ENCODE measurements at places on chromosomes 11 and 22. TPM values are rescaled to one million over a fixed set of nuclear protein-coding genes. Genes with fewer than 3 reads are reported as not detected.

Gene DDX25
- total RNA-seq = not detected

Gene ART1
- not detected for total RNA-seq

DNA sequence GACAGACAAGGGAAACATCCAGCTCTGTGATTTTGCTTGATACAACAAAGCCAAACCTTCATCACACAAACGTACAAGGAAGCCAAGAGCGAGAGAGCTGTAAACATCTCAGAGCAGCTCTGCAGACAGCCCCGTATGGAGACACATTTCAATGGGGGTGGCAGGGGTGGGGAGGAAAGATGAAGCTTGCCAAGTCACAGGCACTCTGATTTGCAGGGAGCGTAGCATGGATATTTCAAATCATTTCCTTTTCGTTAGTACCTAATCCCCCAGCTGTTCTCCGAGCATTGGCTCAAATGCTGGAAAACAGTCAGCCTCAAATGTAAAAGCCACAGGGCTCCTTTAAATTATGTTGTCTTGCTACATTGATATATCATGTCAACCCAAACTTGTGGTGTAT is 458.9 kb upstream of the CADM1 start:
- no peak overlapping the region for H3K27ac ChIP-seq
- no peaks in the 10 kb centered on the region for H3K27me3 ChIP-seq
- no peak for DNase-seq
- no peak overlapping the region for H3K4me3 ChIP-seq
- no peaks in the 10 kb centered on the region for H3K4me1 ChIP-seq

- no peak for DNase-seq
- no peaks in the 10 kb centered on the region for H3K36me3 ChIP-seq
- no peak overlapping the region for H3K27ac ChIP-seq
- H3K4me3 ChIP-seq = no peak overlapping the region
- H3K27me3 ChIP-seq = peaks cover 33% of the 10 kb centered on the region
- peaks cover 17% of the 10 kb centered on the region for H3K4me1 ChIP-seq
Measured at GRCh38 chr11:68657021-68657780, 27.1 kb upstream of the GAL start.

GRCh38 chr22:37326726-37327125 is 44.4 kb downstream of the CYTH4 start:
- no peak overlapping the region for H3K4me3 ChIP-seq
- H3K4me1 ChIP-seq = peaks cover 60% of the 10 kb centered on the region
- DNase-seq = no peak
- H3K27me3 ChIP-seq = peaks cover 13% of the 10 kb centered on the region
- peaks cover 8% of the 10 kb centered on the region for H3K36me3 ChIP-seq

- DNase-seq = no peak
- no peaks in the 10 kb centered on the region for H3K4me1 ChIP-seq
- no peaks in the 10 kb centered on the region for H3K27me3 ChIP-seq
Measured at GRCh38 chr11:115924744-115925567, 420.7 kb upstream of the CADM1 start.

GRCh38 chr11:45964911-45965389 is 42.5 kb downstream of the LARGE2 start:
- peaks cover 7% of the 10 kb centered on the region for H3K4me1 ChIP-seq
- H3K27ac ChIP-seq = no peak overlapping the region
- no peaks in the 10 kb centered on the region for H3K36me3 ChIP-seq
- H3K27me3 ChIP-seq = 0 out of 2 replicates have a peak, but pooled peaks cover 2% of the 10 kb centered on the region

DNA sequence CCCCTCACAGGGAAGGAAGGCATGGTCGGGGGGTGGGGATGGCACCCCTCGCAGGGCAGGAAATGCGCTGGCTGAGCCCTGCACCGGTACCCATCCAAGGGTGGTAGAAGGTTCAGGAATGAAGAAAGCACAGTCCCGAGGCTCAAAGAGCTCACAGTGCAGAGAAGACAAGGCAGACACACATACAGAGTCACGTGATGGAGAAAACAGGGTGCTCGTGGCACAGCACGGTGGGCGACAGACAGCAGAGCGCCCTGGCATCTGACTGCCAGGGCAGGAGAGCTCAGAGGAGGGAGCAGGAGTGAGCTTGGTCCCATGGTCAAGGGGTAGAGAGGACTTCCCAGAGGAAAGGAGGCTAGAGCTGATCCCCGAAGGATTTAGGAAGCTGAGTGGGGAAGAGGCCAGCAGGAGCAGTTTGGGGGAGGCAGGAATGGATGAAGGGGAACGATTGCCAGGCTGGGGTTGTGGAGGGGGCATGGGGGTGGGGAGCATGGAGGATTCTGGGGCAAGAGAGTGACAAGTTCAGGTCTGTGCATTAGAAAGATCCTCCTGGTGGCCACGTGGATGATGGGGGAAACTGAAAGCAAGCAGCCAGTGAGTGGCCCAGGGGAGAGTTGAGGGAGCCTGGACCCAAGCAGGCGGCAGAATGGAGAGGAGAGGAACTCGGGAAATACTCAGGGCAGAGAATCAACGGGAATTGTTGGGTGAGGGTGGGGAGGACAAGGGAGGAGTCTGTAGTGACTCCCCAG is 43.9 kb downstream of the PDE2A start:
- no peak overlapping the region for H3K4me3 ChIP-seq
- H3K27me3 ChIP-seq = peaks cover 24% of the 10 kb centered on the region
- DNase-seq = no peak
- H3K4me1 ChIP-seq = peaks cover 17% of the 10 kb centered on the region

GRCh38 chr11:66720223-66720898 is 8.7 kb downstream of the SPTBN2 start:
- H3K4me3 ChIP-seq = no peak overlapping the region
- H3K4me1 ChIP-seq = peaks cover 8% of the 10 kb centered on the region
- no peaks in the 10 kb centered on the region for H3K36me3 ChIP-seq
- H3K27me3 ChIP-seq = peaks cover 40% of the 10 kb centered on the region
- DNase-seq = peak; percentile 46

GRCh38 chr22:30891443-30891755 is 77.2 kb downstream of the MORC2 start:
- no peaks in the 10 kb centered on the region for H3K4me1 ChIP-seq
- H3K36me3 ChIP-seq = no peaks in the 10 kb centered on the region
- no peak overlapping the region for H3K27ac ChIP-seq
- H3K27me3 ChIP-seq = peaks cover 2% of the 10 kb centered on the region
- no peak overlapping the region for H3K4me3 ChIP-seq
- DNase-seq = no peak

DNA sequence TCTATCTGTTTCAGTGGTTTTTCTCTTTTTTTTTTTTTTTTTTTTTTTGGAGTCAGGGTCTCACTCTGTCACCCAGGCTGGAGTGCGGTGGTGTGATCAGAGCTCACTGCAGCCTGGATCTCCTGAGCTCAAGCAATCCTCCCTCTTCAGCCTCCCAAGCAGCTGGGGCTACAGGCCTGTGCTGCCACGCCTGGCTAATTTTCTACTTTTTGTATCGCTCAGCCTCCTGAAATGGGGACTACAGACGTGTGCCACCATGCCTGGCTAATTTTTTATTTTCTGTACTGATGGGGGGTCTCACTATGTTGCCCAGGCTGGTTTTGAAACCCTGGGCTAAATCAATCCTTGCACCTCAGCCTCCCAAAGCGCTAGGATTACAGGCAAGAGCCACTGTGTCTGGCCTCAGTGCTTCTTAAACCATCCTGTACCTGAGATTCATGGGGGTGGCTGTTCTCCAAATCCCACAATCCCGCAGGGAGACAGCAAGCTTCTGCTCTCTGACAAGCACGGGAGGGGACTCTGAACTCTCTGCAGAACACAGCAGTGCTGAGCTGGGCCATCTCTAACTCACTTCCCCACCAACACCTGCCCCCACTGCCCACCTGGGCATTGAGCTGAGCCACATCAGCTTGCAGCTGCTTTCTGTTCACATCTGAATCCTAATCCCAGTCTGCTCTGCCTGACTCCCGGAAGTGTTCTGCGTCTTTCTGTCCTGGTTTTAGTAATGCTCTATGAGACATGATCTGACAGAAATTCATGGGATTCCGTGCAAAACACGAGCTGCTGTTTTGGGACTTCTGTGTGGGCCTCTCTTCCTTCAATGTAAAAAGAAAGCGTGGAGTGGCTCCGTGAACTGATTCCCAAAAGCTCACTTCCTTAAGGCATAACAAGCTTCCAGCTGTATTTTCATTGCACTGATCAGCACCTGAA is 400.0 kb downstream of the LARGE1 start:
- peaks cover 4% of the 10 kb centered on the region for H3K36me3 ChIP-seq
- no peak for DNase-seq
- H3K4me3 ChIP-seq = no peak overlapping the region
